ENCODE measurements at places on chromosomes 12 and 14.

GRCh38 chr14:72810201-72810600 lies 83.7 kb downstream of the DPF3 start:
- peak; percentile 68 for DNase-seq

GRCh38 chr14:26738571-26738970 lies 140.7 kb upstream of the NOVA1 start:
- no peak for DNase-seq

- DNase-seq: peak; percentile 86
Observed at GRCh38 chr14:74945852-74946658, 9.3 kb downstream of the PGF start.

DNA sequence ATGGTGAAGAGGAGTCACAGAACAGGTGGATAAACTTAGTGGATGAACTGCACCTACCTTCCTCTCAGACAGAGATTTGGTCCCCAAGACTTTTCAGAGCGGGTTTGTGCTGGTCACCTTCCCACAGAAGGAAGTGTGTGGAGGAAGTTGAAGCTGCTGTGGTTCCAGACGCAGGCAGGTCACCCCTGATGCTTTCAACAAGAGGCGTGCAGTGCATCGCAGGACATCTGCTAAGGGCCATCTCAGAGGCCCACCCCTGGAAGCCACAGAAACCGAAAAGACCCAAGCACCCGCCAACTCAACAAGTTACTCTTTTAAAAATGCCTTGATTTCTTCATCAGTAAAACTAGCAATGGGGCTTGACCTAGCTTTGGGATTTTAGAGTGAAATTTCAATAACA lies 1.0 kb upstream of the GPX2 start:
- DNase-seq: no peak

DNA sequence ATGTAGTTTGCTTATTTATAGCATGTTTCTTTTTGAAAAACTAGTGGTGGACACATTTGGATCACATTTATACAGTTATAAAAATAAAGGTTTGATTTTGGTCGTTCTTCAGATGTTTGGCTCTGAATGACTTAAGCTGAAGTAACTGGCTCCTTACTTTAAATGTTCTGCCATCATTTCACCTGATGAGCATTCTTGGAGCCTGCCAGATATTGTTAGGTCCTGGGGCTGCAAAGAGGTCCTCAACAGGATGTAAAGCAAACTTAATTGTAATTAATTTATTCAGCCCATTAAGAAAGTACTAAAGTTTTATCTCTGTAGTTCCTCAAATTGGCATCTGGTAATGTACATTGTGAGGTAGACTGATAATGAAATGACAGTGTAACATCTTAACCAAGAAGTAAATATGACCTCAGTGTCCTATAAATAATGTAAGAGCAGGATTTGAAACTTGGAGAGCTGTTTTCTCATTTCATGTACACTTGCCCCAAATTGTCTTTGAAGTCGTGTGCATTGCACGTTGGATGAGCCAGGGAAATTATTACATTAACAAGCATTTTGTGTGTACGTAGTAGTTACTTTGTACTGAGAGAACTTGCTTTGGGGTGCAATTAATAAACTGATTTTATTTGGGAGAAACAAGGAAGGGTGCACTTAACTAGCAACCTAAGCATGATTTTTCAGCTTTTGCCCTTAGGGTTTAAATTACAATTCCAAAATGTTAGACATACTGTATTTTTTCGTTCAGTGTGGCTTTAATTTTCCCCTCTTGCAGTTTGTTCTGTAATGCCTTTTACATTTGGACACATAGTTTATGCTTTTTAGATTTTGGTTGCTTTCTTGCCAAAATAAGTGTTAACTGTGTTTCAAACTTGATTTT lies 7.5 kb downstream of the EIF5 start:
- no peak for DNase-seq

DNA sequence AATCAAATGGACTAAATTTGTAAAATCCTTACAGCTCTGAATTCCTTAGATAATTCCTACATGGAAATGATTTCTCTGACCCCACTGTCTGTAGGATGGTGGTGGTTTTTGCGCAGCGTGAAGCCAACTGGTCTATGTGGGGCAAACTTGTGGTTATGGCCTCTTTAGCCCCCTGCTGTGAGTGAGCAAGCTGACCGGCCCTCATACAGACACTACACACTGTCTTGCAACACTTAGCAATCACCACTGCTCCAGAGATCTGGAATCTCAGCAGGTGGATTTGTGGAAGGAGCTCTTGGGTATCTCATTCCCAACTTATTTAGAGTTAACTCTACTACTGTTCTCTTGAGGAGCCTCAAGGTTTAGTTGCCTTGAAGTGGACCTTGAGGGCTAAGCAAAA lies 70.2 kb downstream of the SCN8A start:
- DNase-seq: no peak

DNA sequence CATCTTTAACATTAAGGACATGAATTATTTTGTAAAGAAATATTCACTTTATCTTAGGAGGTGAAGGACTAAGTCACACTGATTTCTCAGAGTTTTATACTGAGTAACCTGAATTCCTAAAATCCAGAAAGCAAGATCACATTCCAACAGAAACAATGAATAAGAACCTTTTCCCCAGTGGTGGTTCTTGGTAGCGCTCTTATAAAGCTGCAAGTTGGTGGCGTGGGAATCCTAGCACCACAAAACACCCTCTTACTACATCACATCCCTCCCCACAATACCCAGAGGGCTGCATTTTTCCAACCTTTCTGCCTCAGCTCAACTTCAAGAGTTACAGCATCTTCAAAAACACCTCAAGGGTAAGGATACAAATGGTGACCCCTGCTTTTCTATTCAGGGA lies 44.0 kb upstream of the SMUG1 start:
- no peak for DNase-seq

DNA sequence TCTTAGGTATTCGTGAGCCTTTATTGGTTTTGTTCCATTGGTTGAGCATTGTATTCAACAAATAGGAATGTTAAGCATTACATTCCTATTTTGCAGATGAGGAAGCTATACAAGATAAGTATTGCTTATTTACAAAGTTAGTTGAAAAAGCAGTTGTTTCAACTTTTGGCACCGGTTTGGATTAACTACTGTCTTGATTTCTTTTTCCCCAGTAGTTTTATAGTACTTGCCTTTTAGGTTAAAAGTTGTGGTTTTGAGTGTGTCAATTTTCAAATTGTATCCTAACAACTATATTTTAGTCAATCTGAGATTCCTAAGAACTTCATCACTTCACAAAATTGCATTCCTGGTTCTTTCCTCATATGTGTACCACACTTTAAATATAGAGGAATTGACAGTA lies 23.8 kb upstream of the MBIP start:
- DNase-seq: no peak

GRCh38 chr14:99810559-99810874 lies 17.3 kb downstream of the EML1 start:
- DNase-seq: no peak

- DNase-seq: no peak
Observed at GRCh38 chr12:111322336-111323250, 46.3 kb downstream of the PHETA1 start.

DNA sequence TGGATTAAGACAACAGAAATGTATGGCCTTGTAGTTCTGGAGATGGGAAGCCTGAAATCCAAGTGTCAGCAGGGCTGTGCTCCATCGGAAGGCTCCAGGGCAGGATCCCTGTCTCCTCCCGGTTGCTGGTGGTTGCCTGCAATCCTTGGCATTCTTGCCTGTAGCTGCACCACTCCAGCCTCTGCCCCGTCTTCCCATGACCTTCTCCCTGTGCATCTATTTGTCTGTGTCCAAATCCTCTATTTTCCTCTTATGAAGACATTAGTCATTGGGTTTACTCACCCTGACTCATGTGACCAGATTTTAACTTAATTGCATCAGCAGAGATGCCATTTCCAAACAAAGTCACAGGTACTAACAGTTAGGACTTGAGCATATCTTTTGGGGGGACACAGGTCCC lies 15.1 kb downstream of the TUNAR start:
- no peak for DNase-seq

- DNase-seq: no peak
Observed at GRCh38 chr14:72685456-72685855, 208.4 kb downstream of the DPF3 start.

GRCh38 chr12:113917393-113917792 lies 48.7 kb downstream of the RBM19 start:
- DNase-seq: no peak

DNA sequence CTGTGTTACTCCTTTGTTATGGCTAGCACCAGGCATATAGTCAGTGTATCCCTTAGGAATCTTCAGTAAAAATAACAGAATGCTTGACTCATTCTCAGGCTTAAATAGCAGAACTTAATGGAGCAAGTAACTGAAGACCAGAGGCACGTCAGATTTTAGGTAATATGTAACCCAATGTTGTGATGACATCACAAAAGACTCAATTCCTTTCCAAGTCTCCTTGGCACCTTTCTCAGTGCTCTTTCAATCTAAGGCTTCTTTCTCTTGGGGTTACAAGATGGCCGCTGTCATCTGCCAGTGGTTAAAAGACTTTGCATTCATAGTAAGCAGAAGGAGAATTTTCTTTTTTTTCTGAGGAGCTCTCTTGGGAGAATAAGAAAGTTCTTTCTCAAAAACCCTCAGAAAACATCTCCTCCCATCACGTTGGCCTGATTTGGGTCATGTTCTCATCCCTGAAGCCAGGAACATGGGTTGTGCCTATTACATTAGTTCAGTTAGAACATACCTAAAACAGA lies 33.4 kb upstream of the DCN start:
- no peak for DNase-seq

GRCh38 chr14:45211295-45211694 lies 41.7 kb downstream of the MIS18BP1 start:
- DNase-seq: no peak

DNA sequence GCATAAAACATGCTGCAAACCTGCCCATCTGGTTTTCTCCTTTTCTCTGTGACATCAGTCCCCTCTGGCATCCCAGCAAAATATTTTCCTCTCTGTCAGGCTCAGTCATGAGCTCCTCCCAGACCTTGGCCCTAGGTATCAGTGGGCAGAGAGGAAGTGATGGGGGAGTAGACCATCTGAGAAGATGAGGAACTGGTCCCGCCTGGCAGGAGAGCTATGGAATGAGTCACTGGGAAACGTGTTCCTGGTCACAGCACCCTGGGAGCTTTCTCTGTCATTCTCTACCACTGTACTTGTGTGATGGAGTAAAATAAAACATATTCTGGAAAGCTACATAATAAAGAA lies 5.0 kb upstream of the SRSF9 start:
- no peak for DNase-seq

DNA sequence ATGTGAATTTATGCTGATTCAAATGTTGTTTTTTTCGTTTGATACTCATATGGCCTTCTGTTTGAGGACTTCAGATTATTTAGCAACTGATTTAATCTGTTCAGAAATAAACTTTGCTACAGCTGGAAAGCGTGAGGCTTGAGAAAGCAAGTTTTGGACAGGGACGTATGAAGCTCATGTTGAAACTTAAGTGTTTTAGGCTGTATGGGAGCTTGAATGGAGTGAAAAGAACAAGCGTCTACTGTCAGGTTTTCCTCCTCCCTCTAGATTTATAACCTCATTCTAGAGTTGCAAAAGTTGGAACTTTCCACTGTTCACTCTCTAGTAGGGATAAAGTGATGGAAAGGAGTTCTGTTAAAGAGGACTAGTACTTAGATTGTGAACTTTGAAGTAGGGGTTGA lies 1.0 kb downstream of the PRPF39 start:
- no peak for DNase-seq

GRCh38 chr12:130552483-130552996 lies 163.6 kb downstream of the RIMBP2 start:
- no peak for DNase-seq

DNA sequence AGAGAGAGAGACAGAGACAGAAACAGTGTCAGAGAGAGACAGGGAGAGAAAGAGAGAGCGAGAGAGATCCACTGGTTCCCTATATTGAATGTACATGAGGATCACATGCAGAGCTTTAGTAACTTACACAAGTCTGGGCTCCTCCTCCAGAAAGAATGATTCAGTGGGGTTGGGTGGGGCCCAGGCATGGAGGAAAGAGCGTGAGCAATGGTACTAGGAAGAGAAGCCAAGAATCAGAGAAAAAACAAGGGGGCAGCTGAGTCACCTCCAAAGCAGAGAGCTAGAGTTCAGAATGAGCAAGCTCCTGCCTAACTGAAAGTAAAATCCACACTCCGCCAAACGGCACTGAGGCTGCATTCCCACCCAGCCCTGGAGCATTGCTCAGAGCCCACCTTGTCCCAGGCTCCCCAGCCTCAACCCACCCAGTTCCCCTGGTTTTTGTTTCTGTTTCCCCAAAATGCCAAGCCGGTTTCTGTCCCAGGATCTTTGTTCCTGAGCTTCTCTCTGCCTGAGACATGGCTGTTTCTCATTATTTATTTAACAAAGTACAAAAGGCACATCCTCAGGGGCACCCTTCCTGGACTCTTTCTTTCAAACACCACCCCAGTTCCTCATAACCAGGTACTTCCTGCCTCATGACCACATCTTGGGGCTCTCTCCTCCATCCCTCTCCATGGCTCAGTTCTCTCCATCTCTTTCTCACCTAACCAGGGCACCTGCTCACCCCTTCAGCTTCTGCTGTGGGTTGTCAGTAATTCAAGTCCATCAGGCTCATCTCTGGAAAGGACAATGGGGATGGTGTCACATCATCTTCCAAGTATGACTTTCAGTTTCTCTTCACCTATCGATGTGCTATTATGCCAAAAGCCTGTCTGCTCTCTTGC lies 670.3 kb upstream of the TBX3 start:
- DNase-seq: peak; percentile 14

DNA sequence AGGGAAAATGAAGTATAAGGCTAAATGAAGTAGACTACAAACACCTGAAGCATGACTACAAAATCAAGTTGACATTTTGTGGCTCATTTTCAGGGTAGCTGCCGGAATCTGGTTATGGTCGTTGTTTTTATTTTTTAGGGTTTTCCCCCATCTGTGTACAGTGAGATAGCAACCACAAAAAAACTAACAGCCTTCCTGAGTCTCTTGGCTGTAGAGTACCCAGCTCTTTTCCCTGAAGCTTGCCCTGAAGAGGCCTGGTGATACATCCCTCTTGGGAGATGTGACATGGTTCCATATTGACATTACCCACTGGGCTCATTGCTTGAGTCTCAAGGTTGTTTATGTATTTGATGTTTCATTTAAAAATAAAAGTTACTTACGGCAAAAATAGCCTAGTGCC lies 424.0 kb downstream of the ZFP36L1 start:
- no peak for DNase-seq

DNA sequence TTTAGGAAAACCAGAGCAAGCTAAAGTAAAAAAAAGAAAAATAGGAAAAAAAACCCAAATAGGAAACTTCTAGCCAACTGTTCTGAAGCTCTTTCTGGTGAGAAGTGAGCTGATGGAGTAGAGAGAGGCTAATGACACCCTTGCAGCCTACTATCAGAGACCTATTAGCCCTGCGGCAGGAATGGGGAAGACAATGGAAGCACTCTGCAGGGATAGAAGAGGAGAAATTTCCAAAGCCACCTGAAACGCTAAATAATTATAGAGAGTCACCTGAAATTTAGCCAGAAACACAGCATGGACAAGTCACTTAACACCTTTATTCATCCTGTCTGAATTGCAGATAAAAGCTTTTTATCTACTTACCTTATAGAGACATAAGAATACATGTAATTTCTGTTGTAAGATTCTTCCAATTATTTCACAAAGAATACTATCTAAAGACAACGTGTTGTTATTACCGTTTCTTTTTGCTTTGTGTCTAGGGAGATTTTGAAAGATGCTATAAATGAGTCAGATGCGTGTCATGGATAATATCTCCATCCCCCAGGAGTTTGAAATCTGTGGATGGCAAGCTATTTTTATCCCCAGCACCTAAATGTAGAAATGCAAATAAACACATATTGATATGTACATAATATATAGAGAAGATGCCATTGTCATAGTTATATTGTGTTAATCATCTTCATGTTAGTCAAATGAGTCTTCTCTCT lies 138.6 kb downstream of the TPH2 start:
- DNase-seq: no peak

GRCh38 chr14:24013654-24014514 lies 25.2 kb downstream of the DHRS4L2 start:
- DNase-seq: peak; percentile 51
